ENCODE measurements at places on chromosomes 7 and 10.

DNA sequence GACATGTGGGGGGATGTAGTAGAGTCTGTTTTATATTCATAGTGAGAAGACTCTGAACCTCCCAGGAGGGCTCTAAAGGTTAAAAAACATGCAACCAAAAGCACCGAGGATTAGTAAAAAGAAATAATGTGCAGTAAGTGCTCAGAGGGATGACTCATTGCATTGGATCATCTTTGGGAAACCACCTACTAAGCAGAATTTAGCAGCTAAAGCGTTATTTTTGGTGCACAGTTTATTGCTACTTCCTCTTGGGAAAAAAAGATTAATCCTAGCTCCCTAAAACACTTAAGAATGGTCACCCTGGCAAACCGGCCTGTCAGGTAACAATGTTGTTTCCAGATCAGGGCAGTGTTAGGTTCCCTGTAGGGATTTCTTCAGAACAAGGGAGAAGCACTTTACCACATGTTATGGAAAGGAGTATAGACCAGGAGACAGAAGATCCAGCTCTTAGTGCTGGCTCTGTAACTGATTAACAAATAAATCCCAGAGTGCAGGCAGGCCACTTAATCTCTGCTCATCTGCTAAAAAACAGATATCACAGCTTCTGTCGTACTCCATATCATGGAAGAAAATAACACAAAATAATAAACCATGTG lies 44.8 kb upstream of the FAM133B start:
- DNase-seq, result no peak

- no peak for DNase-seq
Measured at GRCh38 chr7:2237109-2237602, 4.4 kb upstream of the MAD1L1 start.

- no peak for DNase-seq
Measured at GRCh38 chr10:129881641-129882040, 82.4 kb downstream of the EBF3 start.

DNA sequence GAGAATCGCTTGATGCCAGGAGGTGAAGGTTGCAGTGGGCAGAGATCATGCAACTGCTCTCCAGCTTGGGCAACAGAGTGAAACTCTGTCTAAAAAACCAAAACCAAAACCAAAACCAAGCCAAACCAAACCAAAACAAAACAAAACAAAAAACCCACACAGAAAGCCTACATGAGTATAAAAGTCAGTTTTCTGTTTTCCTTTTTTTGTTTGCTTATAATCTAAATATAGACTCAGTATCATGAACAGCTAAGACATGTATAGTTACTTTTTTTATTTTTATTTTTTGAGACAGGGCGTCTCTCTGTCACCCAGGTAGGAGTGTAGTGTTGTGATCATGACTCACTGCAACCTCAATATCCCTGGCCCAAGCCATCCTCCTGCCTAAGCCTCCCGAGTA lies 16.8 kb upstream of the MTPN start:
- no peak for DNase-seq

DNA sequence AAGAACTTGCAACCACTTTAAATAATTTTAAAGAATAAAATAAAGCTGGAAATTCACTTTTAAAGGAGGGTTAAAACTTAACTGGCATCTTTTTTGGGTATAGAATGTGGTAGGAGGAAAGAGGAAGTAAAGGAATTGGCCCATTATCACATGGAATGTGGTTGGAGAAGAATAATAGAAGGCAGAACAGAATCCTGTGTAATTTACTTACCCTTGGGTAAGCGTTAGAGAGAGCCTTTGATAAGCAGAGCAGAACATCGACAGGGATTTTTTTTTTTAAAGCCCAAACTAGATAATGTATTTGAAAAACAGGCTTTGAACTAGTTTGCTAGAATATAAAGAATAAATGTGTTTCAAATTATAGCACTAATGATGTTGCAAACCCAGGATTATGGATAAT lies 199.8 kb upstream of the KIAA1217 start:
- DNase-seq, result no peak

GRCh38 chr7:25578991-25579777 lies 350.9 kb upstream of the NPVF start:
- no peak for DNase-seq

- DNase-seq, result no peak
Measured at GRCh38 chr7:110987127-110987693, 103.7 kb upstream of the LRRN3 start.

DNA sequence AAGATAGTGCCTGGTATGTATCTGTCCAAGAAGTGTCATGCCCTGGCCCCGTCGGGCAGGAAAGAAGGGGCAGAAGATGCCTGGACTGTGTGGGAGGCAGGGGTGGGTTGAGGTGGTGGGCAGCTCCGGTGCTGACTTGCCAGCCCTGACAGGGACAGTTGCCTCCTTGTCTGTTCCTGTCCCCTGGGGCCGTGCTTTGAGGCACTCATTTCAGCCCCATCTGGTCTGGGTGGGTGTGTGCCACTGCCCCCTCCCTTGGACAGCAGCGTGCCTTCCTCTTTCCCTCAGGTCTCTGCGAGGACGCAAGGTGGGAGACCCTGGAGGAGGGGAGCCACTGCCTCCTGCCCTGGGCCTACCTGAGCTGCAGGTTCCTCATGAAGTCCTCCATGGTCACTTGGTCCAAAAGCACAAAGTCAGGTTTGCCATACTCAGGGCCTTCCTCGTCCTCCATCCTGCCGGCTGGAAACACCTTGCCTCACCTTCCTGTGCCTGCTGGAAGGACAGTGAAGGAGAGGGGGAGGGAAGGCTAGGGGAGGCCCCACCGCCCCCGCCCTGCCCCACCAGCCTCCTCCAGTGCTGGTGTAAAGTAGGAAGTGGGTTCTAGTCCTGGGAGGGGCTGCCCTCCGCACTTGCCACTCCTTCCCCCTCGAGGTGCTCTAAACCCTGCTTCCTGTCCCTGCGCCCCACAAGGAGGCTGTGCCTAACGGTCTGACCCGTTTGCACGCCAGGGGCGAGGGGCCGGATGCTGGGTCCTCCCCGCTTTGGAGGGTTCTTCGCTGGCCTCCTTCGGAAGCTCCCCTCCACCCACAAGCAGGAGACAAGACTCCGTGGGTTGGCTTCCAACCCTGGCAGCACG lies at the start of gene MYO1G:
Gene MYO1G, minus strand, starts transcription at position 505 of the 856 bp plus-strand sequence. Its CDS starts 54 bp downstream, at position 451.
- peak; percentile 96 for DNase-seq

DNA sequence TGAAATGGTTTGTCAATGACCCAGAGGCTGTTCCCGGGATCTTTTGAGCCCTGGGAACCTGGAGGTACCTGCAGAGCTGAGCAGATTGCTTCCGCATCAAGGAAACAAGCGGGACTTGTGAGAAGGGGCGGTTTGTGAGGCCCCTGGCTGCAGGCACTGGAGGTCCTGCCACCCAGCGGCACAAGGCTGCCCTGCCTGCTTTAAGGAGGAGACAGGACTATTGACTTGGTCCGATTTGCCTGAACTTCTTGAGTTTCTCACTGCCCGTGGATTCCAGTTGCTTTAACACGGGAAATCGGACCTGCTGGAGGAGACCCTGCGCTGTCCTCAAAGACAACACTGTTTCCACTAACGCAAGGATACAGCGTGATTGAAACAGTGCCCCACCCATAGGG lies 130.1 kb downstream of the DNAJB6 start:
- peak; percentile 14 for DNase-seq

DNA sequence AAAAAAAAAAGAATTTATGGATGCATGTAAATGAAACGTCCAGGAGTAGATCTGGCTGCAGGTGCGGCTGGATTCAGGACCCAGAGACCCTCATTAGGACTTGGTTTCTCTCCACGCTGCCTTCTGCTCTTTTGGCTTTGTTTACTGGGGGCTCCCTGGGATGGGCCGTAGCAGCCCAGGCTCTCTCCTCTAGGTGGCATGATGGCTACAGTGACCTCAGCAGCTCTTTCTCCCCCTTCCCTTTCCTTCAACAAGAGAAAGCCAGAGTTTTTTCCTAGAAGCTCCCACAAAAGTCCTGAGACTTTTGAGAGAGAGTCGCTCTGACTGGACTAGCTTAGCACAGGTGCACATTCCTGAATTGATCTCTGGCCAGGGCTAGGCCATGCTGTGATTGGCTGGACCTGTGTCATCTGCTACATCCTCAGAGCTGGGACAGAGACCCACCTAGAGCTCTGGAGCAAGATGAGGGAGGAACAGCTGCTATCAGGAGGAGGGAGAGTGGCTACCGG lies 67.8 kb upstream of the PDCD4 start:
- peak; percentile 31 for DNase-seq

- no peak for DNase-seq
Measured at GRCh38 chr7:157978766-157979165, 608.9 kb downstream of the PTPRN2 start.

GRCh38 chr7:26071622-26072456 lies 80.2 kb upstream of the NFE2L3 start:
- no peak for DNase-seq

- DNase-seq, result no peak
Measured at GRCh38 chr10:60434418-60435046, 44.9 kb upstream of the ANK3 start.

GRCh38 chr10:4698075-4698474 lies 127.9 kb upstream of the AKR1E2 start:
- DNase-seq, result no peak

DNA sequence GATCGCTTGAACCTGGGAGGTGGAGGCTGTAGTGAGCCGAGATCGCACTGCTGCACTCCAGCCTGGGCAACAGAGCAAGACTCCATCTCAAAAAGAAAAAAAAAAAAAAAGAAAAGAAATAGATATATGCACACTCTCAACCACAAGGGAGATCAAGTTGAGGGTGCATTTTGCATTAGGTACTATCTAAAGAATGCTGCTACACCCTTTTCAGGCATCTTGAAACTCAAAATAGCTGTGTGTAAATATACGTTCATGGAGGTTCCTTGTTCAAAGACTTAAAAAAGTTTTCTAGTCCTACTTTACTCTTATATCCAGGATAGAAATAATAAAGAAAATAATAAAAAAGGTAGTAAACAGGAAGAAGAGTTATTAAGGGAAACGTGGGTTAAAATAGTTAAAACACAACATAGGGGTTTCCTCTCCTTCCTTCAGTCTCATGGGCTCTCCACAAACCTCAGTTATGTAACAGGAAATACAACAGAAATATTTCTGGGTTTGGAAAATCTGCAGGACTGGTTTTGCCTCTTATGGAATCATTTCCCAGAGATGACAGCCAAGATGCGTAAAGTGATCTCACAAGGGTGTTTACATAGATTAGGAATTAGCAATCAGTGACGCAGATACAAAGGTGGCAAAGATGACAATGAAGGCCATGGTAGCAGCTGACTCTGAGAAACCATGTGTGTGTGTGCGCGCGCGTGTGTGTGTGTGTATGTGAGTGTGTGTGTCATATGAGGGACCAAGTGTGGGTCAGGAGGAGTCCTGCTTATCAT lies 15.1 kb downstream of the STEAP4 start:
- no peak for DNase-seq

GRCh38 chr7:95669513-95669912 lies 73.2 kb upstream of the PDK4 start:
- DNase-seq, result no peak

DNA sequence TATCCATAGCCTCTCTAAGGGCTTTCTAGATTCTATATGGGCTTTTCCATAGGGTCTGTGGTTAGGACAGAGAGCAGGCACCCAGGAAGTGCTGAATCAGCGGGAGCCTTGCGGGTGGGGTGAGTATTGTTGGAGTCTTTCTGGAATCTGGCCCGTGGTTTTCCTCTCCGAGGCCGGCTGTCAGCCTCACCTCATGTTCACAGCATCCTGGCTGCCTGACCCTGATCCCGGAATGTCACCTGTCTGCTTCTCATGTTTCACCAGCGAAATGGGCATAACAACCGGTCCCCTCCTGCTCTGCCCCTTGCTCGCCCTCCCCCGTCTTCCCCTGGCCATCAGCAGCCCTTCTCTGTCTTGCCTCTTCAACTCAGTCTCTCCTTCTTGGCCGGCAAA lies 36.5 kb downstream of the DDIT4 start:
- no peak for DNase-seq

GRCh38 chr10:80075781-80076180 lies 2.7 kb upstream of the TMEM254 start:
- DNase-seq, result no peak

DNA sequence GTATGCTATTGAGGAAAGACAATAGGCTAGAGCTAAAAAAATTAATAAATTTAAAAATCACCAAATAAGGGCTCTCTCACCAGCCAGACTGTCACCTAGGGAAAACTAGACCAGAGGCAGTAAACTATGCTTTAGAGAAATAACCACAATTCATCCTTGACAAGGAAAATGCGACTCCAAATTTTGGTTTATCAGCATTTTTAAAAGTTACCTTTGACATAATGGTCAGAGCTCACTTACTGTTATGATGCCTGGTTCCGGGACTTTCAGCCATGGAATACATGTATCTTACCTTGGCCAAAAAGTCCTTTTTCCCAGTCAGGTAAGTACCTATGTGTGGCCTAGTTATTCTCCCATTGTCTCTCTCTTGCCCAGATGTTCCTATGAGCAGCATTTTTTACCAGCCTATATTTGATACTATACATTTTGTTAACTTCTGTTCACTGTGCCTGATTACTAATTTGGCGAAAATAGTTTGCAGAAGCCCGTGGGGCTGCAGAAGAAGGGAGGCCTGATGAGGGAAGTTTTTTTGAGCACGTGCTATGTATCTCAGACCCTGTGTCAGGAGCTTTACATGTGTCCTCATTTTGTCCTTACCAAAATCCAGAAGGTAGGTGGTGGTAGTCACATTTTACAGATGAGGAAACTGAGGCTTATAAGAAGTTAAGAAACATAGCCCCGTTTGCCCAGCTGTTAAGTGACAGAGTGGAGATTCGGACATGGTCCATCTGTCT lies 149.7 kb downstream of the CELF2 start:
- DNase-seq, result no peak

- DNase-seq, result no peak
Measured at GRCh38 chr7:132319481-132319880, 256.8 kb downstream of the PLXNA4 start.

GRCh38 chr10:74337330-74338016 lies 186.5 kb downstream of the ADK start:
- DNase-seq, result no peak

DNA sequence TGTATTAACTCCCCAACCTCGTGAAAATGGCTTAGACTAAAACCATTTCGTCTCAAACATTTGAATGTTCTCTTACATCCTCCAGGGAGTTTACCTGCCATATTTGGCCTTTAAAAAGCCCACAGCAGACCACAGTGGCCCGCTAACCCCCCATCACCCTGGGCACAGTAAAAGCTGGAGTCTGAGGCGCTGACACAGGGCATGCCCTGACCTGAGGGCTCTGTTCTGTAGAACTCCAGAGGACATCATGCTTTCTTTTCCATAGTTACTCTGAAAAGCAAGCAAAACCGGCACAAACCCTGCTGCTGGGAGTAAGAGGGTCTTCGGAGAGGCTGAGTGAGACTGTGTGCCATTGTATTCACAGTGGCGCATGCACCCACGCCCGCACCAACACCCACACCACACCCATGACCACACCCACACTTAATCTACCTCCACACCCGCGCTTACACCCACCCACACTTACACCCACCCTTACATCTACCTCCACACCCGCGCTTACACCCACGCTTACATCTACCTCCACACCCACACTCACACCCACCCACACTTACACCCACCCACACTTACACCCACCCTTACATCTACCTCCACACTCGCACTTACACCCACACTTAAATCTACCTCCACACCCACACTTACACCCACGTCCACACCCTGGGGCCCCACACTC lies 32.1 kb downstream of the LRRC27 start:
- DNase-seq, result no peak

All from activated CD4-positive, alpha-beta memory T cell treated with anti-CD3 and anti-CD28 coated beads, Interleukin-2, amount 10 ng/mL, durations not matched to agents 7 days and 5 days (primary cell).